ENCODE measurements at places on chromosomes 13 and 19.

- no peak for DNase-seq
These were observed 2.2 kb upstream of the USPL1 start for GRCh38 chr13:30615481-30615865.

DNA sequence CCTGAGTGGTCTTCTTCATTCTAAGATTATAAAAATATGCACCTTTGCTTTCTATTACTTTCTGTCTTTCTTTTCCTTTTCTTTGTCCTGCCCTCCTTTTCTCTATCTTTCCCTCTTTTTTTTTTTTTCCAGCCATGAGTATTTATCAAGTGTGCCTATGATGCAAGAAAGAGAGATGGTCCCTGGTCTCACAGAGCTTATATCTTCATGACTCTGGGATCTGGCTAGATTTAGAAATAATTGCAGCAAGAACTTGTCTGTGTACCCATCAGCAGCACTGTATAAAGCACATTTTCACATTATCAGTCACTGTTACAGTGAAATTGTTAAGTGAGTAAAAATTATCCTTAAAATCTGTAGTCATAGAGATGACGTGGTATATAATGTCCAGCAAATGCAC lies 31.6 kb upstream of the GAS6 start:
- no peak for DNase-seq

- no peak for DNase-seq
These were observed 8.5 kb upstream of the EEF1AKMT1 start for GRCh38 chr13:20782116-20782708.

GRCh38 chr13:100212904-100213553 lies 124.1 kb downstream of the PCCA start:
- no peak for DNase-seq

- no peak for DNase-seq
These were observed 30.5 kb downstream of the MTRF1 start for GRCh38 chr13:41232578-41233480.

Measured in right forelimb (tissue), 1 donor.